ENCODE measurements at places on chromosomes 4 and X.
A peak's percentile ranks its signal among the peaks of the same experiment; 100 is the strongest.

DNA sequence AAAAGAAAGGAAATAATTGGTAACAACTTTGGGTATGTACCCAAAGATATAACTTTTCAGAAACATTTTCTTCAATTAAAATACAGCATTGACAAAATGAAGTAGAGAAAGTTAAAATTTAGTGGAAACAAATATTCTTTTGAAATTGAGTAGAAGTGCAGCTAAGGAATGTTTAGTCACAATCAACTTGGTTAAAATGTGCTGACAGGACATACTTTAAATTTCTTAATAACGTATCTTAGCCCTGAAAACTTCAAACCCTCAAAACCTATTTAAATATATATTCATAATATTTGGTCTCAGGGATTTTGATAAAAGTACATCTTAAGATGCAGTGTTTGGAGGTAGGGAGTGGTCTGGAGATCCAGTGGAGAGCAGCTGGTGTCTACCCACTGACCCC is 240.8 kb downstream of the DKK2 start:
- no peaks in the 10 kb centered on the region for H3K4me1 ChIP-seq
- no peaks in the 10 kb centered on the region for H3K36me3 ChIP-seq
- DNase-seq, result no peak

GRCh38 chr4:3879681-3880614 is 113.8 kb downstream of the ADRA2C start:
- no peak overlapping the region for H3K4me3 ChIP-seq
- no peak for DNase-seq
- no peaks in the 10 kb centered on the region for H3K36me3 ChIP-seq
- peaks cover 15% of the 10 kb centered on the region for H3K27me3 ChIP-seq
- no peaks in the 10 kb centered on the region for H3K4me1 ChIP-seq

DNA sequence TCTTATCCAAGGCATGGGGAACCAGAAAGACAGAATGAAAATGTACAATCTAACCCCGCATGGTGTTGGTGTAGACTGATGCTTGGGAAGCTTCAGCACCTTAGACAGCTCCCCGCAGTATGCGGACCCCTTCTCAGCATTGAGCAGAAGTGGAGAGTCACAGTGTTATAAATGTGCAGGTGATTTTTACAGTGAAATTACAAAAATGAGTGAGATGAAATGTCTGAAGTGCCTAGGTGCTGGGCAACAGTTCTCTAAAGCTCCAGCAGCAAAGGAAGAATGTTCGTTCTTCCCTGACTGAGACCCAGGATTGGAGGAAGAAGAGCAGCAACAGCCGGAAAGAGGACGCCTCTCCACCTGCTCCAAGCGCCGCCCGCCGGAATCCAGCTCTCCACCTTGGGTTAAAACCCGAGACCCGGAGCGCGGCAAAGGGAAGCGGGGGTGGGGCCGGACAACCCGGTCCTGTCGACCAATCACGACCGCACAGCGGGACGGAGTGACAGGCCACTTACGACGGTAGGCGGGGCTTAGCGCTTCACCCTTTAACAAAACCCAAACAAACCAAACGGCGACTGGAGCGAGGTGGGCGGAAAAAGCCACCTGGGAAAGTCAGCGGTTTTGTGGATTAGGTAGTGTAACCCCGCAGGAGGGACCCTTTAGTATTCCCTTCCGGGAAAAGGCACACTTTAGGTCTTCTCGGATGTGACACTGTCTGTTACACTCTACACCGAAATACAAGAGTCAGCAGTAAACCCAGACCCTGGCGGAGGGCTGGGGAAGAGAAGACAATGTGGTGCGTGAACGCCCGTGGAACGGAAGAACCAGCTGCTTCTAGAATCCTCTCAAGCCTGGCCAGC is at the start of gene GLRA3:
TSS of gene GLRA3 (minus strand) at position 403 of the 857 bp plus-strand sequence. CDS start 436 bp downstream, outside the sequence.
- no peaks in the 10 kb centered on the region for H3K36me3 ChIP-seq
- H3K4me1 ChIP-seq, result no peaks in the 10 kb centered on the region
- DNase-seq, result peak; percentile 55
- no peak within 1 kb of the TSS for H3K4me3 ChIP-seq
- H3K27me3 ChIP-seq, result no peaks in the 10 kb centered on the region

- H3K4me3 ChIP-seq, result no peak overlapping the region
- no peaks in the 10 kb centered on the region for H3K36me3 ChIP-seq
- H3K27ac ChIP-seq, result no peak overlapping the region
- peaks cover 9% of the 10 kb centered on the region for H3K4me1 ChIP-seq
- H3K27me3 ChIP-seq, result no peaks in the 10 kb centered on the region
These were observed 68.8 kb downstream of the ARFIP1 start for GRCh38 chr4:152848508-152848907.

- no peaks in the 10 kb centered on the region for H3K4me1 ChIP-seq
- H3K36me3 ChIP-seq, result no peaks in the 10 kb centered on the region
- no peaks in the 10 kb centered on the region for H3K27me3 ChIP-seq
- no peak overlapping the region for H3K27ac ChIP-seq
- H3K4me3 ChIP-seq, result no peak overlapping the region
These were observed 18.0 kb upstream of the SPARCL1 start for GRCh38 chr4:87547016-87547708.

- DNase-seq, result no peak
- H3K36me3 ChIP-seq, result no peaks in the 10 kb centered on the region
- H3K27me3 ChIP-seq, result no peaks in the 10 kb centered on the region
- H3K4me1 ChIP-seq, result no peaks in the 10 kb centered on the region
These were observed 34.0 kb upstream of the ENPP6 start for GRCh38 chr4:184251670-184251980.

DNA sequence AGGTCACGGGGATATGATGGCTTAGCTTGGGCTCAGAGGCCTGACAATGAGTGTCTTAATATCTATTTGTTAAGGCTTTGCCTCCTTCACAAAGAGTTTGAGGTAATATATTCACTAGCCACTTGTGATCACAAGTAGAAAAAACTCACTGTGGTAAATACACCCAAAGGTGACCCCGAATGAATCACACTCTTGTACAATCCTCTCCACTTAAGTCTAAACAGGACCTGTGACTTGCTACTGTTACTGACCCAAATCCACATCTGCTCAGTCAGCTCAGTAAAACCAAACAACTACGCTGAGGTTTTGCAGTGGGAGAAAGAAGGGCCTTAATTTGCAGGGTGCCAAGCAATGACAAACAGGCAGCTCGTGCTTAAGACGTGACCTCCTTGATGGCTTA is 223.8 kb upstream of the MAGEC2 start:
- no peak overlapping the region for H3K27ac ChIP-seq
- H3K36me3 ChIP-seq, result no peaks in the 10 kb centered on the region
- no peaks in the 10 kb centered on the region for H3K27me3 ChIP-seq

- H3K27ac ChIP-seq, result no peak overlapping the region
- no peaks in the 10 kb centered on the region for H3K4me1 ChIP-seq
- no peaks in the 10 kb centered on the region for H3K27me3 ChIP-seq
These were observed 430.6 kb downstream of the BCOR start for GRCh38 chrX:39667191-39667590.

GRCh38 chr4:136864604-136865185 is 667.6 kb downstream of the PCDH18 start:
- no peak overlapping the region for H3K27ac ChIP-seq
- H3K4me3 ChIP-seq, result no peak overlapping the region
- no peaks in the 10 kb centered on the region for H3K27me3 ChIP-seq
- H3K4me1 ChIP-seq, result peaks cover 10% of the 10 kb centered on the region

DNA sequence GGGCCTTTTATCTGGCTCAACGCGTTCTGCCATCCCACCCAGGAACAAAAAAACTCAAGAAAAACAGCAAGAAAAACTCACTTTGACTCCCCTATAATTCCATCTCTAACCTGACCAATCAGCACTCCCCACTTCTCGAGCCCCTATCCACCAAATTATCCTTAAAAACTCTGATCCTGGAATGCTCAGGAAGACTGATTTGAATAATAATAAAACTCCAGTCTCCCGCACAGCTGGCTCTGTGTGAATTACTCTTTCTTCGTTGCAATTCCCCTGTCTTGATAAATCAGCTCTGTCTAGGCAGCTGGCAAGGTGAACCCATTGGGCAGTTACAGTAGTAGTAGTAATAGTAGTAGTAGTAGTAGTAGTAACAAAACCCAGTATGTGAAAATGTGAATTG is 165.7 kb upstream of the CASK start:
- peaks cover 18% of the 10 kb centered on the region for H3K4me1 ChIP-seq
- H3K4me3 ChIP-seq, result no peak overlapping the region
- H3K36me3 ChIP-seq, result no peaks in the 10 kb centered on the region
- DNase-seq, result no peak
- no peaks in the 10 kb centered on the region for H3K27me3 ChIP-seq

DNA sequence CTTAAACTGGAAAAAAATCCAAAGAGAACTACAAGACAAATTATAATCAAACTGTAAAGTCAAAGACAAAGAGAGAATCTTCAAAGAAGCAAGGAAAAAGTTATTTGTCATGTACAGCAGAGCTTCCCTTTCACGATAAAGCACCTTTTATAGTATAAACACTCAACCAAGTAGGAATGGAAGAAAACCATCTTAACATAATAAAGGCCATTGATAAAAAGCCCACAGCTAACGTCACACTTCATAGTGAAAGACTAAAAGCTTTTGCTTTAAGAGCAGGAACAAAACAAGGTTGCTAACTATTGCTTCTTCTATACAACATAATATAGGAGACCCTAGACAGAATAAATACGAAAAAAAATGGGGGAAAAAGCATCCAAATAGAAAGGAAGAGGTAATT is 595.7 kb upstream of the POU3F4 start:
- no peaks in the 10 kb centered on the region for H3K27me3 ChIP-seq
- no peaks in the 10 kb centered on the region for H3K4me1 ChIP-seq

DNA sequence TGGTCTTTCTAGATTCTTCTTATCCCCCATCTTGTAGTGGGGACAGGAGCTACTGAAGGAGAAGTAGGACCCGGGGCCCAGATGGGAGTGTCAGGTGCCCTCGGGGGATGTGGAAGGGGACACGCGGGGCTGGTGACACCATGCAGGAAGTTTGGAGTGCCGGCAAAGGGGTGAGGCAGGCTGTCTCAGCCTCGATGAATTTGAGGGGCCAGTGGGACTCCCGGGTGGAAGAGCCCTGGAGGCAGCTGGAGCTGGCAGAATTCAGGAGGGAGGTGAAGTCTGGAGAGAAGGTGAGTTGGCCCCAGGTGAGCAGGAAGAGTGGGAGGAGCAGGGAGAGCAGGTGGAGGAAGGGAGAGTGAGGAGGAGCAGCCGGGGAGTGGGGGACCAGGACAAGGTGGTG is 101.7 kb downstream of the CPZ start:
- H3K4me1 ChIP-seq, result no peaks in the 10 kb centered on the region
- no peak for DNase-seq
- no peak overlapping the region for H3K4me3 ChIP-seq

DNA sequence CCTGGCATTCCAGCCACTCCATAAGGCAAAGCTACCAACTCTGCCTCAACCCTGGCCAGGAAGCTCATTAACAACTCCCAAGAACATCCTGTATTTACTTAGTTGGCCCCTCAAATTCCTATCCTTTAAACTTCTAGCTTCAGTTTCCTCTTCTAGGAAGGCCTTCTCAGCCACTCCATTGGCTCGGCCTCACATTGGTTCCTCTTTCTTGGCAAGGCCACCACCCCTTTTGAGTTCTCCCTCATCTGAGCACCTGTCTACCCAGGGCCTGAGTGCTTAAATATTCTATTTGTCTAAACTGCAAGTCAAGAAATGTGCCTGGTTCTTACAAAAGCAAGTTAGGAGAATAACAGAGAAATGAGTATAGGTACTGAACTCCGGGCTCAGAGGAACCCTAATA is 10.0 kb downstream of the SMC1A start:
- H3K36me3 ChIP-seq, result peaks cover 73% of the 10 kb centered on the region
- no peak overlapping the region for H3K4me3 ChIP-seq
- H3K27ac ChIP-seq, result no peak overlapping the region
- no peaks in the 10 kb centered on the region for H3K27me3 ChIP-seq
- no peaks in the 10 kb centered on the region for H3K4me1 ChIP-seq

GRCh38 chr4:6116696-6117285 is 83.6 kb downstream of the JAKMIP1 start:
- no peak overlapping the region for H3K27ac ChIP-seq
- H3K27me3 ChIP-seq, result no peaks in the 10 kb centered on the region
- no peak overlapping the region for H3K4me3 ChIP-seq

- no peak for DNase-seq
- no peak overlapping the region for H3K4me3 ChIP-seq
- H3K27ac ChIP-seq, result no peak overlapping the region
- H3K36me3 ChIP-seq, result no peaks in the 10 kb centered on the region
These were observed 69.8 kb upstream of the RAI2 start for GRCh38 chrX:17930850-17931249.

DNA sequence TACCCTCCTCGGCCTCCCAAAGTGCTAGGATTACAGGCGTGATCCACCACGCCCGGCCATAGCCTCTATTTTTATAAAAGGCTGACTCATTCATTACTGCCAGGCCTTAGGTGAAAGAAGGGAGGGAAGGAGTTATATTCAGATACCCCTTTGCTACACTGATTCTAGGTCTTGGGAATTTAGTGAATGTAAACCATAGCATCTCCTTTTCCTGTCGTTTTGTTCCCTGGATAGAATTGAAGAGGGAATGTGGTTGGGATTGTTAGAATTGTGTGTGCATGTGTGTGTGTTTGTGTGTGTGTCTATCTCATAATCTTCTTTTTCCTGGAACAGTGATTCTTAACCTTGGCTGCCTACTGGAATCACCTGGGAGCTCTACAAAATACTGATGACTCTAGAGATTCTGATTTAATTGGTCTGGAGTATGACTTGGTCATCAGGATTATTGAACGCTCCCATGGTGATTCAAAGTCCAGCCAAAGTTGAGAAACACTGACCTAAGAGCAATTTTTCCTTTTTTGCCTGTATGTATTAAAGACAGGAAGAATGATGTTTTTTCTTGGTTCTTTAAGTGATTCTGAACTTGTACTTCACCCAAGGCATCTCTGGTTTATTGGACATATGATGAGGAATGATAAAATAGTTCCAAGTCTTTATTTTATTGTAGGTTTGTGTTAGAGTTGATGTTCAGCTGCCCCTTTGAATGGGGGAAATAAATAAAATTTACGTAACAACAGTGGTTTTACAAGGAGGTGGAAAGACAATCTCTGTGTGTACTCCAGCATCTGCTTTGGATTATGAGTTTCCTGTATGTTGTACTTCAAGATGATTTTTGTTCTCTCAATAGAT is 37.0 kb downstream of the NAP1L5 start:
- H3K36me3 ChIP-seq, result peaks cover 19% of the 10 kb centered on the region
- H3K27ac ChIP-seq, result no peak overlapping the region
- no peak overlapping the region for H3K4me3 ChIP-seq
- no peak for DNase-seq

DNA sequence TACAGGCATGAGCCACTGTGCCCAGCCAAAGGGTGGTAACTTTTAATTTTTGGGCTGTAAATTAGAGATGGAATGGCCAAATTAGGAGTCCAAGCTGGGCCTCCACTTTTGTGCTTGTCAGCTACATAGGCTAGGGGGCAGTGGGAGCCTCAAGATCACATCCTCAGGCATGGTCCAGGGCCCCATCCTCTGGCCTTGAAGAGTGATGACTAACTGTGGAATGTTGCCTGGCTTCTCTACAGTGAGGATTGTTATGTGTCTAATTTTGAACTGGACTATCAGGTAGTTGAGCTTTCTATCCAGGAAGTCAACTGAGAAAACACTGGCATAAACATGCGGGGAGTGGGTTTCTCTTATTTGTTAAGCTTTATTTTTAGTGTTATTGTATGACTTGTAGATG is 33.0 kb downstream of the CCNG2 start:
- no peaks in the 10 kb centered on the region for H3K27me3 ChIP-seq
- H3K4me3 ChIP-seq, result no peak overlapping the region
- no peak overlapping the region for H3K27ac ChIP-seq
- H3K4me1 ChIP-seq, result no peaks in the 10 kb centered on the region
- H3K36me3 ChIP-seq, result no peaks in the 10 kb centered on the region
